ENCODE measurements at places on chromosomes 1 and 21.

DNA sequence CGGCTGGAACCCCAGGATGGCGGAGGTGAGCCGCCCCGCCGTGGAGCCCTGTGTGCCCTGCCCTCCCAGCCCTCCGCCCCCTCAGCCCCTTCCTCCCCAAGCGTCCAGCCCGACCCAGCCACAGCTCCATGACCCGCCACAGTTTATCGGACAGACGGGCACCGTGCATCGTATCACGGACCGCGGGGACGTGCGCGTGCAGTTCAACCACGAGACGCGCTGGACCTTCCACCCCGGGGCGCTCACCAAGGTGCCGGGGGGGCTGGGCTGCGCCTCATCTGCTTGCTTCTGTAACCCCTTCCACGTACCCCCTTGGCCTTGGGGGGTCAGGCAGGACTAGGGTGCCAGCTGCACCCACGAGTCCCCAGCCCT lies 6.6 kb upstream of the MMP23B start:
- no peak for DNase-seq

DNA sequence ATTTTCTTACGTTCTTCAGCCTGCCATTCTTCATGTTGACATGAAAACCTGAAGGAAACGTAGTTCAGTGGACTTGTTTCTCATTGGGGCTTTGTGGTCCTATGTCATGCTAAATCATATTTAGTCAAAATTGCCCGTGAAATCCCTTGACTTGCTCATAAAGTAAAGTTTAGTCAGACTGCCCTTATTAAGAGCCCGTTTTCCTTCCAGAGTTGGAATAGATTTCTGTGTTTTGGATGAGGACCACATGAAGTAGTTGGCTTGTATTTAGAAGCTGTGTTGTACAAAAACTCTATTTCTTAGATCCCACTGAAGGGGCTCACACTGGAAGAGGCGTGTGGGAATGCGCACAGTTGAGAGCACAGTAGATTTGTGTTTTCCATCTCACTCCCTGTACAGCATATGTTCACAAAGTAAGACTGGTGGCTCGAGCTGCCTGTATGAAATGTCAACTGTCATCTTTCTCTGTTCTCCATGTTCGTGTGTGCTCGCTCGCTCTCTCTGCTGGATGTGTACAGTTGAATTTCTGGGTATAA lies 42.4 kb downstream of the CAMTA1 start:
- no peak for DNase-seq

DNA sequence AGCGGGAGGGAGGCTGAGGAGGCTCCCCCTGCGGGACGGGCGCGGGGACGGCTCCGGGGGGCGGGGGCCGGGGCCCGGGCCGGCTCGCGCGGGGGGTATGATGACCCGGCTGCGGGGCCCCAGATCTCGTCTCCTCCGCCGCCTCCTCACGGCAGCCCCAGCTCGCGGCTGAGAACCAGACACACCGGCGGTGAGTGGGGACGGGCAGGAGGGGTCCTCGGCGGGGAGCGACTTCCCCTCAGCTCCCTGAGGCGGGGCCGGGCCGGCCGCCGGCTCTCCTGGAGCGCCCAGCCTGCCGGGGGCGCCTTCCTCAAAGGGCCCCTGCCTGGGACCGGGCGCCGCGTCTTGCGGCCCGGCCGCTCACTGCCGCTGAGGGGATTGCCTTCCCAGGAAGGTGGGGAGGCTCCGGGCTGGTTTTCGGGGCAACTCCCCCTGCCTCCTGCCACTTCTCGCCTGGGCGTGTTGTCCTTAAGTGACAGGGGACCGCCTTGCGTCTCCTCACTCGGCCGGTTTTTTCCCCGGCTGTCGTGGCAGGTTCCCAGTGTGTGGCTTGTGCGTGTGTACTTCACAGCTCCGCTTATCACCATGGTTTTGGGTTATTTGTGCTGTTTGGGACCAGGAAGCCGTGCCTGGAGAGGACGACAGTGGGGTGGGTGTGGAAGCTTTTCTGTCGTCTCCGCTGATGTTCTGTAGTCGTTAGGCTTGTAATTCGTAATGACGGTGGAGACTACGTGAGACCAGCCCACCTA lies 800 bp downstream of the HIPK1 start:
- no peak for DNase-seq

- DNase-seq: peak; percentile 66
Observed at GRCh38 chr1:155591770-155592169, 18.2 kb upstream of the MSTO1 start.

DNA sequence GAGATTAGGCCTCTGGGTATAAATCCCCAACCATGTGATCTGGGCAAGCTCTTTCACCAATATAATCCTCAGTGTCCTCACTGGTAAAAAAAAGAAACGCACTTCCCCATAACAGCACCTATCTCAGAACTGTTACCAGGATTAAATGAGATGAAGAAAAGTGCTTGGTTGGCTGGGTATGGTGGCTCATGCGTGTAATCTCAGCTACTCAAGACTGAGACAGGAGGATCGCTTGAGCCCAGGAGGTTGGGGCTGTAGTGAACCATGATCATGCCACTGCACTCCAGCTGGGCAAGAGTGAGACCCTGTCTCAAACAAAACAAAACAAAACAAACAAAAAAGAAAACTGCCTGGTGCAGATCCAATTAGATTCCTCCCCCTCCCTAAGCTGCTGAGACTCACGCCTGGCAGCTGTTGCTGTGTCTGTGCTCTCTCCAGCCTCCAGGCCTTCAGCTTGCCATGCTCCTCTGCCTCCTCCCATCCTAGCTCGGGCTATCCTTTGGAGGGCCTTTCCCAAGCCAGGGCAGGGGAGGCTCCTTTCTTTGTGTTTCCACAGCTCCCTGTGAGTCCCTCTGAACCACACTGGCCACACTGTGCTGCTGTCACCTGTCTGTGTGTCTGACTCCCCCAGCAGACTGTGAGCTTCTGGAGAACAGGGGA lies 19.0 kb downstream of the CYB5RL start:
- no peak for DNase-seq

DNA sequence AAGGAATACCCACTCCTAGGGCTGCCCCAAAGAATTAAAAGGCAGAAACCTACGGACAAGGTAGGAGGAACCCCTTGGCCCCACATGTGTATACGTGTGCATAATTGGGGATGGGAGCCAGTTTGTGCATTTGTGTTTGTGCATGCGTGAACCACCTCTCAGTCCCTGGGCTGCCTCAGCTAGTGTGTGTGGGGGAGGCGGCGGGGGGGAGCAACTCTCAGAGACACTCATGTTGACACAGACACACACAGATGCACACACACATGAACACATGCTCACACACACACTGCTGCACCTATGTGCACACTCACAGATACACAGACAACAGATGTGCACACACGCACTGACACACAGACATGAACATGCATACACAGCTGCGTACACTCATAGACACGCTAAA lies 5.1 kb downstream of the LDLRAD1 start:
- DNase-seq: no peak

- peak; percentile 44 for DNase-seq
Observed at GRCh38 chr1:186828611-186829454, at the start of gene PLA2G4A. Gene PLA2G4A (plus strand): TSS chr1:186828949. CDS start chr1:186854355, 25,406 bp downstream.

DNA sequence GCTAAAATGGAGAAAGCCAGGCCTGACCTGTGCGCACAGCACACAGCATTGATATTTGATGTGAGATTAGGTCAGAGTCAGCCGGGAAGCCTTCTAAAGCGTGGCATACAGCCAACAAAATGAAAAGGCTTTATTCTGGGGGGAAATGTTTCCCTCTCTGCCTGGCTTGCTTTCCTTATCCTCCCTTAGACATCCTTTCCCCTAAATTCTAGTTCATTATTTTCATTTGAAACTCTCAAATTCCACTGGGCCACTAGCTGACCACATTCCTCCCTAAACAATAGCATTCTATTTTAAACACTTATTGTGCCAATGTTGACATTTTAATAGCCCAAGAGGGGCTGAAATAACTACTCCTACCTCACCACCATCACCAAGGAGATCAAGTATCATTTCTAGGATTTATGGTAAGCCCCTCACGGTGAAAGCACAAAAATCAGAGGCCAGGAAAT lies 49.4 kb downstream of the LEPR start:
- no peak for DNase-seq

DNA sequence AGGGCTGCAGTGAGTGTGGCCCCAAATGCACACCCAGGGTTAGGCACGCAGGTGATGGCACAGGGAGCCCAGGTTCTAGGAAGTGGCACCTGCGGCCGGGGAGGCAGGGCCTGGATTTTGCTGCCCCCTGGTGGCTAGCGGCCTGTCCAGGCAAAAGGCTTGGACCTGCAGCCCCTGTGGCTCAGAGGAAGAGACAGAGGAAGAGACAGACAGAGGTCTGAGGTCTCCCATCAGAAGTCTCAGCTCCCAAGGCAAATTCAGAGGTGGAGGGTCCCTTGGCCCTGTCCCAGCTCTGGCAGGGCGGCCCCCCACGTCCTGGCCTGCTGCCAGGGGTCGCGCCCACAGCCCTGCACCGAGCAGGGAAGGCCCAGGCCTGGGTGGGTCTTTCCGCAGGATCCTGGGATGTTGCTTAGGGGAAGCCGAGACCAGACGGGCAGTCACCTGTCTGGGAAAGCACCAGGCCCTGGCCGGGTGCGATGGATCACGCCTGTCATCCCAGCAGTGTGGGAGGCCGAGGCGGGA lies 8.0 kb upstream of the TNFRSF14 start:
- no peak for DNase-seq

DNA sequence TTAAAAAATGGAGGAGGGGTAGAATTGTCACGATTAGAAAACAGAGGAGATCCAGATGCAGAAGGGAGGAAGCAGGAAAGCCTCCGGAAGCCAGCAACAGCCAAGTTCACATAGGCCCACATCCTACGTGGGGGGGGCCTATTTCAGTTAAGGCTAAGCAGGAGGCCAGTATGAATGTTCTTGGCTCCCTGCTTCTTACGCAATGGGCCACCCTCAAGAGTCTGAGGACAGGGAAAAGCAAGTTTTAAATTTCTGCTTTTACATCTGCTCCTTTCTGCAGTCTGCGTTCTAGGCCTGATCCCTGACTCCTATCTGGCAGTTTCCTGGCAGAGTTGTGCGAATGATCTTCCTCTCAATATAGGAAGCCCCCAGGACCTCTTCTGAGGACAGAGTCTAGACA lies 30.6 kb downstream of the RABIF start:
- no peak for DNase-seq

GRCh38 chr21:42614811-42615351 lies 38.5 kb upstream of the PDE9A start:
- DNase-seq: no peak

- DNase-seq: no peak
Observed at GRCh38 chr1:5910276-5910620, 82.0 kb downstream of the NPHP4 start.

DNA sequence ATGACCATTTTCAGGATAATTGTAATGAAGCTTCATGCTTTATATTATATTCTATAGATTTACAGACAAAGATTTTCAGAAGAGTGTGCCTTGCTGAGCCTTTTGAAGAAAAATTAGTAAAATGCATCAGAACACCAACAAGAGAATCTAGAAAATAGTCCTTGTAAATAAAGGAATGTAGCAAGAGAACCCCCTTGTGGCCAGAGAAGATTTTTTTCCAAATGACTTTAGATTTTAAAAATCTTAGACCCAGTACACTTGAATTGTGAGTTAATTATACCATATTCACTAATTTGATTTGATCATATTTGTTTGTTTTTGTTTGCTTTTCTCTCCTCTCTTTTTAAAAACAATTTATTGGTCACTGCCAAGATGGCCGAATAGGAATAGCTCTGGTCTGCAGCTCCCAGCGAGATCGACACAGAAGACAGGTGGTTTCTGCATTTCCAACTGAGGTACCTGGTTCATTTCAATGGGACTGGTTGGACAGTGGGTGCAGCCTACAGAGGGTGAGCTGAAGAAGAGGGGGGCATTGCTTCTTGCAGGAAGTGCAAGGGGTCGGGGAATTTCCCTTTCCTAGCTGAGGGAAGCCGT lies 12.8 kb upstream of the IFI44L start:
- DNase-seq: no peak

DNA sequence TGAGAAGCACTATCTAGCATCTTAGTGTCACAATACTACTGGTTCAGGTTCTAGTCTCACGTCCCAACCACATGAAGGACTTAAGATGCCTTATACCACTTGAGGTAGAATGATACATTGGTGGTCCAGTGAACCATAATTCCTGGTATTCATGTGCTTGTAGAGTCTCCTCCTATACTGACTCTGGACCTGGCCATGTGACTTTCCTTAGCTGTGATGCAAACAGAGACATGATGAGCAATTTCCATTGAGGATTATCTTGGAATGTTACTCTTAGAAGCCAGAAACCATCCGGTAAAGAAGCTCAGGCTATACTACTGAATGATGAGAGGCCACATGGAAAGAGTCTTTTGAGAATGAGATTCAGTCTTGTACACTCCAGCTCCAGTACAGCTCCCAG lies 105.7 kb downstream of the NME7 start:
- no peak for DNase-seq

GRCh38 chr1:11488201-11488770 lies 9.3 kb downstream of the DISP3 start:
- DNase-seq: no peak

DNA sequence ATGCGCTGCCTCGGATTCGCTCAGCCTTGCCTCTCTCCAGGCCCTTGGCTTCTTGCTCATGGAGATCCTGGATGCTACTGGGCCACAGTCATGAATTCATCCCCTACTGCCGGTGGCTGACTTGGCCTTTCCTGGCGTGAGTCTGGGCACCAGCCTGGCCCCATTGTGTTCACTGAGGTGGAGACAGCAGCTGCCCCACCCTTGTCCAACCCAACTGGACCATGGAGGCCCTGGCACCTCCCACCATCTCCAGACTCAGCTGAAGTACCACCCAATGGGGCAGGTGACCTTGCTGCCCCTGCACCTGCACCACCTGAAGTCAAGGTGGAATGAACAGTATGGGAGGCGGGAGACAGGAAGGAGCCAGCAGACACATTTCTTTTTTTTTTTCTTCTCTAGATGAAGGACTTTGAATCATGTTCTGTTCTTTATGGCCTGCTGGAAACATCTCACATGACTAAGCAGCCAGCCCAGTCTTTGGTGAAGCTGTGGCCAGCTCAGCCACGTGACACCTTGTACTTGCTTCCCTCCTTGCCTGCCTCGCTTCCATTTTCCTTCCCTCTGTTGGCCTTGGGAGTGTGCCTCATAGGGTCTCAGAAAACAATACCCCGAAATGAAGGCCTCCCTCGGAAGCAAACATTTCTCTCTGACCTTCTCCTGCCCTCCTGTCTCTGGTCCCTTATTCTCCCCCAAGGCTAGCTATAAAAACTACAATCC lies 3.8 kb upstream of the SLC30A2 start:
- DNase-seq: no peak

Measured in NT2/D1 (cell line).